ENCODE measurements at places on chromosomes 5 and 9.

DNA sequence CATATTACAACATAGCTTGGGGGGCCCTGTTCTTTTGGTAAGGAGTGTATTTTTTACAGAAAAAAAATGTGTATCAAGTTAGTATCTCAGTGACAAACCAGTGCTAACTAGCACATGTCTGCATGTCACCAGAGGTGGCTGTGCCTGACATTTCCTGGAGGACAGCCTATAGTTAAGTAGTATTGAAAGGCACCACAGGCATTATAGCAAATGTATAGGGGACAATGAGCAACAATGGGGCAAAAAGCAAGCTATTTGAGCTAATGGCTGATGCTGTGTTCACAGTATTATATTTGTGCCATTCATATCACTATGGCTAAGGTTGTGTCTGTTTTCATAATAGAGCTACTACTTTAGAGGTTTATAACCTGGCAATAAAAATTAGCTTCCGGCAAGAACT, 1644.0 kb downstream of the MAT2B start:
- no peak for DNase-seq

GRCh38 chr5:132773601-132774355, 3.3 kb downstream of the SEPTIN8 start:
- no peak for DNase-seq

DNA sequence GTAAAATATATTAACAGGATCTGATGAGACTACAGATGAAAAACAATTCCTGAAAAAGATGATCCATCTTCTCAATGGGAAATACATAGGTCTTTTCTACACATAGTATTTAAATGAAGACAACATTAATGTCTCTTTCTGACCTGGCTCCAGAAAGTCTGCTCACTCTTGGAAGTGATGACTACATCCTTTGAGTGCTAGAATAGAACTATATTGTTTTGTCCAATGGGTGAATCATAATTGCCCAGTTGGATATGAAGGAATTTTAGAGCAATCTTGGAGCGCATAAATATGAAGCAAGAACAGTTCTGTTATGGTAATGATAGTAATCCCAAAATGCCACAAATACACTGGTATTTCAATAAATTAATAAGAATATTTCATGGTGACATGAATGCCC, 322.1 kb downstream of the DEPDC1B start:
- DNase-seq = no peak

GRCh38 chr5:127186657-127187056, 103.9 kb upstream of the MEGF10 start:
- no peak for DNase-seq

DNA sequence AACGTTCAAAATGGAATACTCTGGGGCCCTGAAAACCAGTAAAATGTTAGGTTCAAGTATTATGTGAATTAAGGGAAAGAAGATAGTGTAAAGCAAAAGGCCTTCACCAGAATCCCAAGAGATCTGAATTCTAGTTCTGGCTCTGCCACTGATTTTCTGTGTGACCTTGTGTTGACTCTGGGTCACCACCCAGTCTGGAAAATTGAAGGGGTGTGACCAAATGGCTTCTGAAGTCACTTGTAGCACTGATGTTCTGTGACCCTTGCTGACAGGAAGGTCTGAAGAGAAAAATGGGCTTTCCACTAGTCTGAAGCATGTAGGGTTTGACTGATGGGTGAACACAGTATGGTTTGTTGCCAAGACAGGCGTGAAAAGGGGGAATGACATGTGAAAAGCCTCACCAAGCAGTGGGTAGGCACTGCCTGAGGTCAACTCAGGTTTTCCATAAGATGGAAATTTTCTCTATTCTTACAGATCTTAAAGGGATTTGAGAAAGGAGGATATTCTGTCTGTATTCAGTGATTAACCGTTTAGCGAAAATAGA, 33.1 kb downstream of the ANP32B start:
- DNase-seq = no peak

- no peak for DNase-seq
These were observed 286.4 kb downstream of the NTRK2 start for GRCh38 chr9:84955971-84956370.

- DNase-seq = no peak
These were observed 225.6 kb downstream of the PCSK1 start for GRCh38 chr5:96207420-96207819.

DNA sequence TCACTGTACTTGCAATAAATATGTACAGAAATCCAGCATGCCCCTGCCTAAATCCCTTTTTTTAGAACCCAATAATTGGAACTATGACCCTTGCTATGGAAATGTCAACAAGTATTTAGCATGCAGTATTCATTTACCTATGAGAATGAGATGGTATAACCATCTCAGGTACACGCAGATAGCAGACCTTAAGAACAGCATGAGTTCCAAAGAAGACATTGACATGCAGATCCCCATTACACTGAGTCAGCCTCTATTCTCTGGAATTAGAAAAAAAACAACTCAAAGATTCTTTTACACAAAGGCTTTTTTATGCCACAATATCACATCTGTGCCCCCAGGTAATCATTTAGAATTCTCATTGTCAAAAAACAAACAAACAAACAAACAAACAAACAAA, 325.6 kb upstream of the TLE4 start:
- no peak for DNase-seq

Measured in vagina (tissue), 2 donors.